ENCODE measurements at places on chromosomes 7 and 10.
A peak's percentile ranks its signal among the peaks of the same experiment; 100 is the strongest.

DNA sequence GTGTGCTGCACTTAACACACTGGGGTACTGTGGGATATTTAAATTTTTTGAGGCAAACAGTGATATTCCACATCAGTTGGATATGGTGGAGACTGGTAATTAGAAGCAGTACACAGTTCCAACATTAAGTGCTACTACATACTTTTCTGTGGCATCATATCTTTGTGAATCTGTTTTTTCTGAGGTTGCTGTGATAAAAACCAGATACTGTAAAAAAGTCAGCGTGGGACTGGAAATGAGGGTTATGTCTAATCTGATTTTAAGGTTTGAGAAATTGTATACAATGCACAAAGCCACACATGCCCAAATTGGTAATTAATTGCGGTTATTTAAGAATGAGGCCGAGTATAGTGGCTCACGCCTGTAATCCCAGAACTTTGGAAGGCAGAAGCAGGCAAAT is 41.2 kb downstream of the TBC1D12 start:
- no peak for DNase-seq

GRCh38 chr7:119647286-119647685 is 625.7 kb upstream of the KCND2 start:
- no peak for DNase-seq

- DNase-seq = no peak
Observed at GRCh38 chr10:94098896-94099295, 105.2 kb downstream of the PLCE1 start.

DNA sequence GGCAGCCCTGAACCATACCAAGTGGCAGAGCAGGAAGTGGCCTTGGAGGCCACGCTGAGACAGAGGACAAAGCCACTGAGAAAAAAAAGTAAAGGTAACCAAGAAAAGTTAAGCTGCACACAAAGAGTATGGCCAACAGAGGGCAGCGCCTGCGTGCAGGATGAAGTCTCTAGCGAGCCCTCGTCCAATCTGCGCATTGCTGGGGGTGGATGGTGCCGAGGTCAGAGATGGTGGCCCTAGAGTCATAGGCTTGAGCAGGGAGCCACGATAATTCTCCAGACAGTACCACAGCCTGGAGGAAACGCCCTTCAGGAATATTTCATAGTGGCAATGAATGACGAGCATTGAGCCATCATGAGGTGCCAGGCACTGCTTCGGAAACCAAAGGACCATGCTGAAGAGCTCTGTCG is 9.7 kb downstream of the ATP6V0E2 start:
- DNase-seq = peak; percentile 62

GRCh38 chr7:100446040-100446439 is 9.7 kb upstream of the PPP1R35 start:
- no peak for DNase-seq

DNA sequence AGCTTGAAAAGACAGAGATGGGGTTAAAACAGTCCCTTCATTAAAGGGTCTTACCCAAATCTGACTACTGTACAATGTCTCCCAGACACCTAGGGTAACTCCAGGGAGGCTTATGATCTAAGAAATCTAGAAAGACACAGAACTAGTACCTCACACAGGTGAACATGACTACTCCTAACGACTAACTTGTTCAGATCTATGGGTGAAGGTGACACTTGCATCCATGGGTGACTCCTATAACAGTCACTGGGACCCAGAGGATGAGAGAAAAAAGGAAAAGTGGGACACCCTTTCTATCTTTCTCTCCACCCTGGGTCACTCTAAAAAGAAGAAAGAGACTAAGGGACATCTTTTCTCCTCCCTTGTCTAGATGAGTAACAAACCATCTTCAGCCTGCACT is 19.2 kb downstream of the AKR1C8 start:
- no peak for DNase-seq

DNA sequence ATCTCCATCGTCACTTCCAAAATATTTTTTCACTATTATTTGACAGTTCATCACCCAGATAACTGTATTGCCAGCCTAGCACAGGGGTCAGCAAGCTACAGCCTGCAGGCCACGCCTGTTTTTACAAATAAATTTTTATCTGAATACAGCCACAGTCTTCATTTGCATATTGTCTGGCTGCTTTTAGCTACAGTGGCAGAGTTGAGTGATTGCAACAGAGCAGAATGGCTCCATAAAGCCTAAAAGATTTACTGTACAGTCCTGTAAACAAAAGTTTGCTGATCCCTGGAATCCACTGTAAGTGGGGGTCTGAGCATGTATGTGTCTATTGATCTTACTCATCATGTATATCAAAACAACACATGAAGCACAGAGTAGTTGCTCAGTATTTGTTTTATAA is 45.9 kb upstream of the GNAI1 start:
- no peak for DNase-seq

DNA sequence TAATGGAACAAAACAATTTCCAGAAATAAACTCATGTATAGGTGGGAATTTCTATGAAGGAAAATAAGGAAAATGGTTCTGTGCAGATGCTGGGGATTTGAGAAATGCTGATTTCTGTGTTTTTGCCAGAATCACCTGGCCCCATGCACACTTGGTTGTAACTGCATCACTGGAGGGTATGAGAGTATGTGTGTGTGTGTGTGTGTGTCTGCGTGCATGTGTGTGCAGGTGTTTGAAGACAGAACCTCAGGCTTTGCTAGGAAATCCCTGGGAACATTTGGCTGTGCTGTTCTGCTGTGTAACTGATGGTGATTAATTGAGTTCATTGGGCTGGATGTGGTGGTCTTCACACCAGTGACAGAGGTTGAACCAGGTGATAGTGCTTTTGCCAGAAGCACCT is 141.6 kb downstream of the CAMK1D start:
- DNase-seq = no peak

DNA sequence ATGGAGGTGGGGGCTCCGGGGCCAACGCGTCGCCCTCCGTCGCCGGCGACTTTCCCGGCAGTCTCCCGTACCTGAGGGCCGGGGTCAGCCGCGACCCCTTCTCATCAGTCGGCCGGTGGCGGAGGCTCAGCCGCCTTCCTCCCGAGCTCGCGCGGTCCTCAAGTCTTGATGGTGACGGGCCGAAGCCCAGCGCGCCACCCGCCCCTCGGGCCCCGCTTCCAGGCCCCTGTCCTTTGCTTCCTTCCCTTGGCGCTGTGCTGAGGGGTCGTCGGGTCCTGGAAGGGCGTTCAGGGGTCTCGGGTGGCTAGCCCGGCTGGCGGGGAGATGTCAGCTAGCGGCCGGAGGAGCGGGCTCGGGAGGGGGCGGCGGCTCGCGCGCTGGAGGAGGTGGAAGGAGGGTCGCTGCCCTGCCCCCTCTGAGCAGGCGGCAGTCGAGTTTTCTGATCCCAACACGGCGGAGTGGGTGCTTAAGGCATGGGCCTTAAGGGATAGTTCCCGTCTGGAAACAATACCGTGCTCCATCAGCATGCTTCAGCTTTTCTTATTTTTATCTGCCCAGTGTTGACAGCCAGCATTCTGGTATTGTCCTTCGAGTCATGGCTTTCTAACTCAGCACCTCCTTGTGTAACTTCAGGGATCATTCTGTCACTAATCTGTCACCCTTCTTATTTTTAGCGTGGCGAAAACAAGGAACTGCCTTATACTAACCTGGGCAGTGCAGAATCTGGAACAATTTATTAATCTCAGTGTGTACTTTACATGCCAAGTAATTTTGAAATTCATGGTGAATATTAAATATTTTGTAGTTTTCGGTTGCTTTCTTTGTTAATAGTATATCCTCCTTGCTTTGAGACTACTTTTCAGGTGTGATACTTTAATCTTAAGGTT is 748 bp downstream of the PHTF2 start:
- DNase-seq = peak; percentile 13

DNA sequence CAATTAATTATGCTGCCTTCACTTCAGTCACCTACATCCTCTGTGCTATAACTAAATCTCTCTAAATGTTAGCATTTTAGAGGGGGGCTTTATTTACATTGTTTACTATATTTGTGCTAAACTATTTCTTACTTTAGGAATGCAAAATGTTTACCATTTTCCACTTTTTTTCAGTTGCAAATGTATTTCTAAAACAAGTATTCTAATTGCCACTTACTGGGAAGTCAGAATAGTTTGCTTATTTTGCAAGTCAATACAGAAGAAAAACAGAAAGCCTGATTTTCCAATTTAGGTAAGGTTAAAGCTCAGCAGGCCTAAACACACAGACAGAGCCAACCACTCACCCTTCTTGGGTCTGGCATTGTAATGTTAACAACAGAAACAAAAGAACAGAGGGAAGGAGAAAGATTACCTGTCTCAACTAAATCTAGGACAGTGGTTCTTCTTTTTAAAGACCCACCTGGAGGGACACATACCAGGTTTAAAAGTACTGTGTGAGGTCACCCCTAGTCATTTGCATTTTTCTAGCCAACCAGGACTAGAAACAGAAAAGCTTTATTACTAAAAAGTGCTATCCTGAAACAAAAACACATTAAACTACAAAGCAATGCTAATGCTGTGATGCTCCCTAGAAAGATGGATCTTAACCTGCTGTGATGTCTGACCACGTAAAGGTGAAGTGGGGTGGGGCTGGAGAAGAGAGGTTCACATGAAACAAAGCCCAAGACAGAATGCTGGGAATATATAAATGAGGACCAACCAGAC is 178.2 kb downstream of the SLC25A13 start:
- DNase-seq = peak; percentile 86

DNA sequence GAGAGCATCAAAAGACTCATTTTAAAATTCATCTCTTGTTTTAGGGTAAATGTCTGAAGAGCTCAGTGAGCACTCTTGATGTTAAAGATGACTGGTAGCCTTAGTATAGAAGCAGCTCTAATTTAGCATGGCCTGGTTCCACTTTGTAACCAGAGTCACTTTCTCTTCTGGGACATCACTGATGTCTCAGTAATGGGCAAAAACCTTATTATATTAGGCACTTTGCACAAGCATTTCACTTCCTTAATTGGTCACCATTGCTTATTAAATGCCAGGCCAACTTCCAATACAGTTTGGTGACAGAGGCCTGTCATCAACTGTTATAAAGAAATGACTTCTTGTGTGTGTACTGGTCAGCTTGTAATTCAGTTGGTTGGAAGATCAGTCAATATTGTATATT is 53.0 kb downstream of the STEAP1B start:
- DNase-seq = no peak

DNA sequence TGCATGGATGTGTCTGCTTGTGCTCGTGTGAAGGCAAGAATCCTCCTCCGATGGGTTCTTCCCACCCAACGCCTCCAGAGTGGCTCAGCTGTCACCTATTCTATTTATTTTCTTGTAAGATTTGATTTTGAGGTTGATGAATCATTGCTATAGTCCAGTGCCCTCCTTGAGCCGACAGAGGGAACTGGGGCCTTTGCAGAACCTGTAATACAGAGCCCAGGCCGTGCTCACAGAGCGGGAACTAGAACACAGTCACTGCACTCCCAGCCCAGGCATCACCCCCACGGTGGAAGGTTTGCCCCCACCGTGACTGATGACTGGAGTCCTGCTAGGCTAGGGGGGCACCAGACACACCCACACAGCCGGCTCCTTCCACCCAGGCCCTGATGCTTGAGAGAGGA is 2.0 kb downstream of the RARRES2 start:
- DNase-seq = no peak

GRCh38 chr7:128796327-128796726 is 4.6 kb downstream of the CCDC136 start:
- DNase-seq = no peak

DNA sequence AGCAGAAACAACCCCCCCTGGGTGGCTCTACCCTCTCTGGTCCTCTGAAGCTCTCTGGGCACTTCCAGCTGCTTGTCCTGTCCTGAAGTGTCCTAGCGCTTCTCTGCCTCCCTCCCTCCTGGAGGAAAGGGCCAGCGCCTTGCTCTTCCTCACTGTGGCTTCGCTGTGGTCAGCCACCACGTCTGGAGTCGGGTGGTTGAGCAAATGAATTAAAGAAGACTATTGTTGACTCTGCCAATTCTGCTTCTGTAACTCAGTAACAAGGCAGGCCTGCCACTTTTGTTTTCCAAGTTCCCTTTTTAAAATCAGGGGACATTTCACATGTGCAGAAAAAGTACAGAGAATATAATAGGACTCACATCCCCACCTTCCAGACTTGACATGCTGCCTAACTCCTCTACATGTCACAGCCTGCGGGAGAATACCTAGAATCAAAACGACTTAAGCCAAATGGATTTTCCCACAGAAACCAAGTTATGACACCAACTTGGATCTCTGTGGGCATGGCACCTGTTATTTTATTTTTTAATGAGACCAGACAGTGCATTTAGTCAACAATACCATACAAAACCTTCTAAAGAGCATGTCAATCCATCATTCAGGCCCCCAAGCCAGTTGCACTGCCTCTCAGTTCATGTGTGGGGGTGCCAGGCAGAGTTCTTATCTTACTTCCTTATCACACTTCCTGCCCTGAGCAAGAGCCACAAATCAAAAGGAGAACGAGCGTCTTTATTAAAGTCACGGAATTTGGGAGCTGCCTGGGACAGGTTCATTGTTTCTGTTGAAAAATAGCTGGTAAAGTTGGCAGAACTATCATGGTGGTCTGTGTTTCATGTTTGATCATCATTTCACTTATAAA is 6.8 kb downstream of the FFAR4 start:
- no peak for DNase-seq

GRCh38 chr10:20922033-20922432 is 24.9 kb upstream of the NEBL start:
- DNase-seq = no peak

GRCh38 chr7:16563281-16564022 is 36.8 kb downstream of the LRRC72 start:
- no peak for DNase-seq

- no peak for DNase-seq
Observed at GRCh38 chr7:9488555-9488954, 1055.1 kb downstream of the NXPH1 start.

DNA sequence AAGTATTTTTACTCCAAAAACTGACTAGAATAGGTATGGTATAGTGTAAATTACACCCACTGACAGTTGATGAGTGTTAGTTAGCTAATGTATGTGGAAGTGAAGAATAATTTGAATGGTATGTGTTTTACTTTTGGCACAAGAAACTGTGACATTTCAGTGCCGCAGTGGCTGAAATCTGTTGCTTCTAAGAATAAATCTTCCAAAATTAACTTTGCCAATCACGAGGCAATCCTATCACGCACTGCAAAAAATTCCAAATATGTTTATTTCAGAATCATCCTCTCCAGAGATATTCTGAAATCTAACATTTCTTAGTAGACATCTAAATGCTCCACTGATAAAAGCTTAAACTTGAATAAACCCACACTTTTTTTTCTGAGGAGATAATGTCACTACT is 61.2 kb downstream of the PCLO start:
- DNase-seq = no peak

GRCh38 chr10:116466715-116467422 is 39.2 kb downstream of the PNLIPRP3 start:
- no peak for DNase-seq

DNA sequence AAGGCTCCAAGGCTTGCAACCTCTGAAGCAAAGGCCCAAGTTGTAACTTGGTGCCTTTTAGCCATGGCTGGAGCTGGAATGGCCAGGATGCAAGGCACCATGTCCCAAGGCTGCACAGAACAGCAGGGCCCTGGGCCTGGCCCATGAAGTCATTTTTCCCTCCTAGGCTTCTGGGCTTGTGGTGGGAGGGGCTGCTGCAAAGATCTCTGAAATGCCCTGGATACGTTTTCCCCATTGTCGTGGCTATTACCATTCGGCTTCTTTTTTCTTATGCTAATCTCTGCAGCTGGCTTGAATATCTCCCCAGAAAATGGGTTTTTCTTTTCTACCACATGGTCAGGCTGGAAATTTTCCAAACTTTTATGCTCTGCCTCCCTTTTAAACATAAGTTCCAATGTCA is 234.2 kb downstream of the CDK14 start:
- no peak for DNase-seq

GRCh38 chr10:91049296-91049987 is 128.6 kb upstream of the ANKRD1 start:
- DNase-seq = no peak

Measured in NT2/D1 (cell line).